Astrocyte (in vitro differentiated cells and primary cell): ENCODE measurements at places on chromosomes 1 and 21. TPM values are rescaled to one million over a fixed set of nuclear protein-coding genes. Genes with fewer than 3 reads are reported as not detected.

VHLL gene
- total RNA-seq: 0.34 TPM in 1 of 2 replicates, not detected in the other

BRINP3 gene
- not detected in 2 replicates for total RNA-seq

OXCT2 gene
- total RNA-seq: 0.24 and 0.36 TPM in 2 replicates

KISS1 gene
- total RNA-seq: 2.2 and 2.7 TPM in 2 replicates

SPOCD1 gene
- total RNA-seq: 27.8 and 28.0 TPM in 2 replicates

PADI1 gene
- total RNA-seq: not detected in 2 replicates

FHL3 gene
- total RNA-seq: 107 and 116 TPM in 2 replicates

DNA sequence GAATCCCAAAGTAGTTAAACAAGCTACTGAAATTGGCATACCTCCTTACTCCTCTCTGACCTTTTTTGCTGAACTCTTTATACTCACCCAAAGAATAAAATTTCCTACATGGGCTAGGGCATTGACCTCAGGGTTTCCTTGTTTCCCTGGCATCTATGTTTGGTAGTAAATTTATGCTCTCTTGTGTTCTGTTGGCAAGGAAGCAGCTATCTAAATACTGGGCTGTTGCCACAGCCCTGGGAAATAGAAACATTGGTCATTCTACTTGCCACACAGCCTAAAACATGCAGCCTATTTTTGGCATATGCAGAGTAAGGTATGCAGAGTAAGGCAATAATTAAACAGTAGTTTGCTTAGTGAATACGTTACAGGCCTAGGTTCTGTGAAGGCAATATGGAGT lies 351.4 kb downstream of the HLX start:
- DNase-seq: peak; percentile 6

DNA sequence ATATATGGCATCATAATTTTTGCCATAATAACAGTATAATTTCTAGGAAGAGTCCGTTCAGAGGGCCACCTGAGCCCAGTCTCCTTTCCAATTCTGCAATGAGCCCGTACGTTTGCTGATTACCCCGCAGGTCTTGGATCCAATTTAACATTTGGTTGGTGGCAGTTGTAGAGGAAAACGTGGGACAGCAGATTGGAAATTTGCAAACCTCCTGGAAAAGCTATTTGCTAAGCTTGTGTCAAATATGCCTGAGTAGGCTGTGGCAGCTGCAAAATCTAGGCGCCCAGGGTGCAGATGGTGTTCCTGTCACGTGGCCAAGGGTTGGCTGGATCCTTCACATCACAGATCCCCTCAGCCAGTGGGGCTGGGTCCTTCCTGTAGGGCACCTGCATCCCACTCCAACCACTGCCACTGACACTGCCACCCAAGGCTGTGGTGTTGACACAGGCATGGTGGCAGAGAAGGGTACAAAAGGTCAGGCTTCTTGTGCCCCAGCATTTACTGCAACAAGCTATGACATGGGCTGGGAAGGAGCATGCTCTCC lies 174.8 kb upstream of the SYT6 start:
- no peak for DNase-seq

DNA sequence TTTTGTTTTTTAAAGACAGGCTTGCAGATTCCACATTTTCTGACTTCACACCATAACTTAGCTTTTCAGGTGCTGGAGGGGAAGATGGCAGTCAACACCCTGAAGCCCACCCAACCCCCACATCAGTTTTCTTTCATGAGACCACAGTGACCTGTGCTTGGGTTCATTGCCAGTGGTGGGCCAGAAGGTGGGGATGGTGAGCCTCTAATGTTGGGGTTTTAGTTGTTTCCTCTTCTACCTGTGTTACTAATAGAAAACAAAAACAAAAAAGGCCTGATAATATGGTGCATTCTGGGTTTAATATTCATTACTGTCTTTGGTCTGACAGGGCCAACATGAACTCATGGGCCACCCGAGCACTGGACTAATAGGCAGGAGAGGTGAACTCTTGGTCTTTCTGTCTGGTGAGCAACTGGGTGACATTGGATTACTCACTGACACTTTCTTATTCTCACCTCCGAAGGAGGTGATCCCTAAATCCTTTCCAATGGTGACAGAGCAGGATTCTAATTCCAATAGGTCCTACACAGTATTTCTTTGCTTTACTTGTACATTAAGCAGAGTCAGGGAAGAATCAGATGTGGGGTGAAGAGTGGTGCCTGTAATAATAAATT lies 132.8 kb downstream of the CLIC6 start:
- DNase-seq: no peak

- no peak for DNase-seq
Observed at GRCh38 chr1:180533266-180533987, 25.3 kb upstream of the OVAAL start.

- DNase-seq: peak; percentile 43
Observed at GRCh38 chr1:19081218-19081893, 124.9 kb upstream of the IFFO2 start.
